ENCODE measurements at places on chromosomes 5 and 9. TPM values are rescaled to one million over a fixed set of nuclear protein-coding genes. Genes with fewer than 3 reads are reported as not detected.
A peak's percentile ranks its signal among the peaks of the same experiment; 100 is the strongest.

GDNF gene
- polyA plus RNA-seq, result 17.5 TPM

DNA sequence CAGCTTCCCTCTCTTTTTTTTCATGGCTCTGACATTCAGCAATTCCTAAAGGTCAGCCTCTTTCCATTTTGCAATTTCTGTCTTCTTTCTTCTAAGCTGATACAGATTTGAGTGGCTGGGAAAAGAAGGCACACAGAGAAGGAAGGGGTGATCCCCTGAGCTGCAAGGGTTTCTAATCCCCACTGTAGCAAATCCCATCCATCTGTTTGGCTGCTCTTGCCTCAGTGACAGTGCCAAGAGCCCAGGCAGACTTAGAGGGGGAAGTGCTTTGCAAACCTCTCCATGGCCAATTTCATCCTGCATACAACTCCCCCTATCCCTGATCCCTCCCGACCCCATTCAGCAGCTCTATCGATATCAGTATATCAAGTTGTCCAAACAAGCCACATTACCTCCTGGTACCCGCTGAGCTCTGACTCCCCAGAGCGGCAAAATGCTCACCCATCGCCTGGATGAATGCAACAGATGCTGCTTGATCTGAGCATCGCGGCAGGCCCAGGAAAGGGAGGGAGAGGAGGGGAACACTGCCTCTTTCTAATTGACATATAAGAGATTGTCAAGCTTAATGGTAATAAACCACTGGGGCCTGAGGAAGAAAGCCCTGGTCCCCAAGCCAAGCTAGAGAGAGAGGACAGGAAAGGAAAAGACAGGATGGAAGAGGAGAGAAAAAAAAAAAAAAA is 268.9 kb downstream of the ASTN2 start:
- no peak for DNase-seq

- DNase-seq, result no peak
Measured at GRCh38 chr5:33369485-33370465, 71.0 kb upstream of the TARS1 start.

- DNase-seq, result peak; percentile 15
Measured at GRCh38 chr9:9913276-9913832, 699.4 kb downstream of the PTPRD start.

DNA sequence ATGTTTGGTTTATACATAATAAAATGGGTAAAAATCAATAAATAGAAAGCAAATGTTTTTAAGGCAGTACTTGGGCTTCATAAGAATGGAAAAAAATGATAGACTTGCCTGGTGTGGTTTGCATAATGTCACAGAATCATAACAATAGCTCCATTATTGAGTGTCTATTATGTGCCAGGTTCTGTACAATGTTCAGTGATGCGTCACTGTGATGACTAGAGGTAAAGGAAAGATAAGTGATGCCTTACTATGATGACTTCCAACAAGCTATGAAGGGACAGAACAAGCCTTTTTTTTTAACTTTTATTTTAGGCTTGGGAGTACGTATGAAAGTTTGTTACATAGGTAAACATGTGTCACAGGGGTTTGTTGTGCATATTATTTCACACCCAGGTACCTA is 128.8 kb downstream of the TMC1 start:
- no peak for DNase-seq

DNA sequence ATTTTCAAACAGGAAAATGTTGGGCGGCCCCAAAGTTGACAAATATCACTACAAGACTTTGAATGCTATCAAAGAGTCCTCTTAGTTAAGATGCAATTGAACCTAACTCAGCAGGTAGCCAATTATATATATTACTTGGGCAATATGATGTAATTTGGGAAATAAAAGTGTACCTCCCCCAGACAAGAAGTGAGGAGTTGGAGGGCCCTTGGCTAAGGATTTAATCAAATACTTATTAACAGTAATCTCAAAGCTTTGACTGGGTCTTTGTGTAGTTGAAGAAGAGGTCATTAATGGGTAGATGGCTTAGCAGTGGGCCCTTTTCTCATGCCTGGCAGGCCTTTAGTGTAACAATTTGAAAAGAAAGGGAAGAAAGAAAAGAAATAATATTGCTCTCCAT is 599.0 kb downstream of the CSNK1G3 start:
- DNase-seq, result no peak

GRCh38 chr5:80399526-80400239 is 8.2 kb upstream of the ZFYVE16 start:
- no peak for DNase-seq

OTULINL gene
- 10.9 TPM for polyA plus RNA-seq

DNA sequence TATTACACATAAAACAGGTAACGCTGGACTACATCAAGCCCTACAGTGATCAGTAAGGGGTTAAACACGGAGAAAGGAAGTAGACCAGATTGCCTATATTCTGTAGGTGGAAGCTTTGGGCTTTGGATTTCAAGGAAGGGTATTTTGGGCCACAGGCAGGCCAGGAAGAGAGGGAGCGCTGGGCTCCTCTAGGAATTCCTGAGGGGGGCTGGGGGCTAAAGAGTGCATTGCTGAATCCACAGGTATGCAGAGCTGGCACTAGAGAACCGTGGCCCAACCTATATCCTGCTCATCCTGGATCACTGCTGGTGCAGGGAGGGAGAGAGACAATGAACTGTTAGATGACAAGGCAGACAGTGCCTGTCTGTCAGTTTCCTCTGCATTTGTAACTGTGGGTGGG is 367.1 kb downstream of the CSNK1G3 start:
- DNase-seq, result no peak

DNA sequence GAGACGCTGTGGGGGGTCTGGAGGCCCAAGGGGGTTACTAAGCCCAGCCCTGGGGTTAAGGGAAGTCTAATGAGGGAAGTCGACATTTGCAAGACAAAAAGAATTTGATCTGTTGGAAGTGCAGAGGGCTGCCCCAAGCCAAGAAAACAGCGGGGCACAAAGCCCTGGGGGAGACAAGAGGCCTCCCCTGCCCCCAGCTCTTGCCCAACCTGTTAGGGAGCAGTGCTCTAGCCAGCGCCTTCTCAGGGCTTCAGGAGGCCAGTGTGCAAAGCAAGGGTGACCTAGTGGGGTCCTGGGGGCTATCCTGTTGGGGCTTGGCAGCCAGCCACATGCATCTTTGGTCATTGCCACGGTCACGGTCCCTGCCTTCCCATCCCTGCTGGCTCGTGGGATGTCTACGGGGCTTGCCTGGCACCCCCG is 25.2 kb downstream of the GFI1B start:
- DNase-seq, result no peak

DNA sequence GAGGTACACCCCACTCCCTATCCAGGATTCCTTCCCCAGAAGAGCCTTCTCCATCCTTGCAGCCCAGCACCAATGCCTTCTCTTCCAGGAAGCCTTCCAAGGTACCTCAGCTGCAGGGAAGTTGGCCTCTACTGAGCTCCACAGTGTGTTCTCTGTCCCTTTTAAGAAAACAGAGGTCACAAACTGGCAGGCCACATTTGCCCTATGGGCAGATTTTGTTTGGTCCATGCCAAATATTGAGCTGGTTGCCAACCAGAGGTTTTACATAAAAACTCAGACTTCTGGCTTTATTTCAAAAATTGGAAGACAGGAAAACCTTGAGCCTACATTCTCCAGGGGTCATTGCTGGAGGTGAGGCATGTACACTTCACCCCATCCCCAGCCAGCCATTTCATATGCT is 9.0 kb upstream of the NDST1 start:
- no peak for DNase-seq

DNA sequence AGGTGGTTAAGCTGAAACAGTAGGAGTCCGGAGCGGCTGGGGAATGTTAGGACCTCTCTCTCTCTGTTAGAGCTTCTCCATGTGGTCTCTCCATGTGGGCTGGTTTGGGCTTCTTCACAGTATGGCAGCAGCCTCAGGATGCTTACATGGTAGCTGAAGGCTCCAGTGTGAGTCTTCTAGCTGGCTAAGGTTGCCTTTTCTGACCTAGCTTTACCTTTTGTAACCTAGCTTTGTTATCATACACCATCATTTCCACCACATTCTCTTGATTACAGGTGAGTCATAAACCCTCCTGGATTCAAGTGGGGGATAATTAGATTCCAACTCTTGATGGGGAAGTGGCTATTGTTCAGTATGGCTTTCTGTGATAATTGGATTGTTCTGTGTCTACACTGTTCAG is 98.5 kb downstream of the MTREX start:
- DNase-seq, result no peak

DNA sequence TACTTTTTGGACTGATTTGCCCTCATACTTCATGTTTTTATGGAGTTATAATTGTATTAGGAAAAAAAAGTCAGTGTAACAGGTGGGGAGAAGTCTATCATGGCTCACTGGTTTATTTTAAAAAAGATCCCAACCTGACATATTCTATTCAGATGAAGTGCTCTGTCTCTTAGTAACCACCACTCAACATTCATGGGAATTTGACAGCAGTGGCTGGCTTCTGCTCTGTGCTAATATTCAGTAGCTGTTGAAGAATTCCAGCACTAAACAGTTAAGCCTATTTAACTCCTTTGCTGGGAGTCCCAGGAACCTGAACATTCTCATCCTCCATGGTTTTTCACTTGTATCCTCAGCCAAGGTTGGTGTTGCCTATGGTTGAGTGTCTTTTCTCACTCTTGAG is 23.1 kb downstream of the CMYA5 start:
- no peak for DNase-seq

IFNE gene
- polyA plus RNA-seq, result 0.15 TPM

- no peak for DNase-seq
Measured at GRCh38 chr5:165296401-165297130, 1791.1 kb downstream of the MAT2B start.

STK32A gene
- polyA plus RNA-seq, result 23.9 TPM

- peak; percentile 88 for DNase-seq
Measured at GRCh38 chr5:141747152-141748141, 65.4 kb upstream of the ARAP3 start.

DNA sequence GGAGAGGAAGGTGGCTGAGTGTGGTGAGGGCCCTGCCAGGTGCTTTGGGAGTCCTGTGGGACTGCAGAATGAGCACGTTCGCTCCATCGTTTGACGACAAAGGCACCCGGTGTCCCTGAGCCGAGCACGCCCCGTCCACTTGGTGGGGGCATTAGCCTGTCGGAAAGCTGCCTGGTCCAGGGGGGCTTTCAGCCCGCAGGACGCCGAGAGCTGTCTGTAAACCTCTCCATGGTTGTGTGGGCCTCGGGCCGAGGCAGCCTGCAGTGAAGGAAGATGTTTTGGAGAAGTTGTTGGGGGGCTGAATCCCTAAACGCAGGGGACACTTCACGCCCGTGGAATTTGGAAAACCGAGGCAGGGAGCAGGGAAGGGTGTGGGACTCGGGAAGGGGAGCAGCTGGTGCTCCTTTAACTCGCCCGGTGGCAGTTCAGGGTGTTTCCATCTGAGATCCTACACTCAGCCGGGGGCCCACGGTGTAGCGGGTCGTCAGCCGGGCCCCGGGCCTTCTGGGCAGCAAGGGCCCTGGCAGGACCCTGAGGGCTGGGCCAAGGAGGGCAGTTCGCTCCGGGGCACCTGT is 53.8 kb downstream of the MRPL36 start:
- no peak for DNase-seq

DNA sequence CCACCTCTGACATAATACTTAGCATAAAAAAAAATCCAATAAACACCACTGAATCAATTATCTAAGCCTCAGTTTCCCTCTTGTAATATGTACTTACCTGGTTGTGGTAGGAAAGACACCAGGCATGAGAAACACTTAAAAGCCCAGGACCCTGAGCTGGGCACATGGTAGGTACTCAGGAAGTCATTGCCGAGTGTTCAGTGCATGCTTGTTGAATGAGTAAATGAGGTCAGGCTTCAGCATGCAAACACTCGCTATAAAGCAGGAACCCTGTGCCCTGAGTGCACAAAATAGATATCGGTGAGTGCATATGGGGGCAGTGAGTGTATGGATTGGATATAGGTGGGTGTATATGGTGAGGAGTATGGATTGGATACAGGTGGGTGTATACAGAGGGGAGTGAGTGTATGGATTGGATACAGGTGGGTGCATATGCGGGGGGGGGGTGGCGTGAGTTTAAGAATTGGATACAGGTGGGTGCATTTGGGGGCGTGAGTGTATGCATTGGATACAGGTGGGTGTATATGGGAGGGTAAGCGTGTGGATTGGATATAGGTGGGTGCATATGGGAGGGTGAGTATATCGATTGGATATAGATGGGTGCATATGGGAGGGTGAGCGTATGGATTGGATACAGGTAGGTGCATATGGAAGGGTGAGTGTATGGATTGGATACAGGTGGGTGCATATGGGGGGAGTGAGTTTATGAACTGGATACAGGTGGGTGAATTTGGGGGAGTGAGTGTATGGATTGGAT is 194.3 kb upstream of the MSX2 start:
- DNase-seq, result no peak

- no peak for DNase-seq
Measured at GRCh38 chr5:117318528-117318927, 743.9 kb upstream of the SEMA6A start.

DNA sequence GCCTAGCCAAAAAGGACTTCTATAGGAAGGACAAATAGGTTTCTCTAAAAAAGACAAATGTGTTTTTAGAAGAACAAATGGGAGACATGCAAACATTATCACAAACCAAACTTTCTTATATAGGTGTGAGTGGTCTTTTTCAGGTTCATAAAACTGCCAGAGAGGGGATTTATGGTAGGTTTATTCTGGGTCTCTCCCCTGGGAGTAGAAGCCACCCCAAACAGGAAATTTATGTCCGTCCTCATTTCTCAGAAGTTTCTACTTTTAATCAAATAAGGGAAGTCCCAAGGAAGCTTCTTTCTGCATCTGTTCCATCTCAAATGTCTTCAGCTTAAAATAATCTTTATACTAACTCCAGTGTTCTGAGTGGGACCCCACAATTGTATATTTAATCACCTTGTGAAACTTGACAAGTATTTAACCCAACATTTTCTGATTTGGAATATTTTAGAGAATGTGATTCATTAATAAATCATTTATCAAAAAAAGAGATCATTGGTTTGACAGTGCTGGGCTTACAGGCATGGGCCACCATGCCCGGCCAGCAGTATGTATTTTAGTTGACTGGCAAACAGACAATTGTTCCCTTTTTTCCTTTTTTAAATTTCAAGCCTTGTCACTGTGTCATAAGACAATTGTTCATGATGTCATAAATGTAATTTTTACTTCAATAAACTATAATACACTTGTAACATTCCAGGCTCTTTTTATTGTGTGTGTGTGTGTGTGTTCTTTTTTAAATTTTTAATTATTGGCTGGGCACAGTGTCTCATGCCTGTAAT is 44.6 kb upstream of the GLDC start:
- no peak for DNase-seq

N4BP3 gene
- polyA plus RNA-seq, result 3.4 TPM

- no peak for DNase-seq
Measured at GRCh38 chr9:81239388-81239787, 450.0 kb downstream of the TLE1 start.

ELOVL7 gene
- polyA plus RNA-seq, result 20.3 TPM

PLEKHG4B gene
- polyA plus RNA-seq, result 15.0 TPM

GRCh38 chr9:84121991-84122523 is 141.5 kb downstream of the RMI1 start:
- DNase-seq, result peak; percentile 67

ATOSB gene
- 12.0 TPM for polyA plus RNA-seq

SET gene
- 720 TPM for polyA plus RNA-seq

- DNase-seq, result no peak
Measured at GRCh38 chr9:77810637-77811119, 162.6 kb upstream of the GNA14 start.

CCDC152 gene
- polyA plus RNA-seq, result 16.1 TPM

GRCh38 chr9:73213300-73213699 is 61.6 kb downstream of the ANXA1 start:
- no peak for DNase-seq

ENTPD2 gene
- 4.7 TPM for polyA plus RNA-seq

GRCh38 chr5:141825791-141826560 is 52.2 kb downstream of the PCDH1 start:
- DNase-seq, result no peak

- no peak for DNase-seq
Measured at GRCh38 chr9:129983891-129984290, 59.1 kb downstream of the FNBP1 start.

KCTD16 gene
- polyA plus RNA-seq, result 2.9 TPM

- peak; percentile 68 for DNase-seq
Measured at GRCh38 chr5:149434162-149435014, 55.3 kb upstream of the IL17B start.

Measured in left kidney (tissue), 8 donors.